CD4-positive, alpha-beta memory T cell (primary cell): ENCODE measurements at places on chromosomes 5 and 9. TPM values are rescaled to one million over a fixed set of nuclear protein-coding genes. Genes with fewer than 3 reads are reported as not detected.
A peak's percentile ranks its signal among the peaks of the same experiment; 100 is the strongest.

SLC4A9 gene
- polyA plus RNA-seq, result not detected

PLCXD3 gene
- polyA plus RNA-seq, result not detected

PRXL2C gene
- 10.7 TPM for polyA plus RNA-seq

- peaks cover 19% of the 10 kb centered on the region for H3K36me3 ChIP-seq
- no peaks in the 10 kb centered on the region for H3K27me3 ChIP-seq
- no peaks in the 10 kb centered on the region for H3K4me1 ChIP-seq
- H3K4me3 ChIP-seq, result no peak overlapping the region
- H3K27ac ChIP-seq, result no peak overlapping the region
- no peak for DNase-seq
Observed at GRCh38 chr9:100111235-100111634, 12.2 kb downstream of the INVS start.

DNA sequence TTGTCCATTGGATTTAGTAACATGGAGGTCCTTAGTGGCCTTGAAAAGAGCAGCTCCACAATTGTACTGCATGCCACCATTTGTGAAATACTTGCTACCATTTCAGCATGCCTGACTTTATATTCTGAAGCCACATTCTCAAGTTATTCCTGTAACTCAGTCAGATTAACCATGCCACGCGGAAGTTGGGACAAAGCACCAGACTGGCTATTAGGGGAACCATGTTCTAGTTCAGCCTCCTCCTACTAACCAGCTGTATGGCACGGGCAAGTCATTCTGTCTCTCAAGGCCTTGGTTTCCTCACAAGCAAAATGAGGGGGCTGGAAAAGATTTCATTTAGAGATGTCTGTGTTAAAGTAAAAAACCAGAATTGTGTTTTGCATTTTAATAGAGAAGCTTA is 418.0 kb downstream of the PLK2 start:
- H3K27me3 ChIP-seq, result no peaks in the 10 kb centered on the region
- no peaks in the 10 kb centered on the region for H3K4me1 ChIP-seq
- H3K4me3 ChIP-seq, result no peak overlapping the region
- no peak overlapping the region for H3K27ac ChIP-seq
- no peak for DNase-seq
- no peaks in the 10 kb centered on the region for H3K36me3 ChIP-seq

- no peaks in the 10 kb centered on the region for H3K27me3 ChIP-seq
- DNase-seq, result no peak
- no peaks in the 10 kb centered on the region for H3K36me3 ChIP-seq
- H3K27ac ChIP-seq, result no peak overlapping the region
- peaks cover 21% of the 10 kb centered on the region for H3K4me1 ChIP-seq
Observed at GRCh38 chr9:79813258-79813638, 241.5 kb downstream of the TLE4 start.

- peaks cover 11% of the 10 kb centered on the region for H3K36me3 ChIP-seq
- H3K4me3 ChIP-seq, result no peak overlapping the region
Observed at GRCh38 chr5:80442742-80443141, 34.9 kb downstream of the ZFYVE16 start.

SLC9A3 gene
- 2.8 TPM for polyA plus RNA-seq

DNA sequence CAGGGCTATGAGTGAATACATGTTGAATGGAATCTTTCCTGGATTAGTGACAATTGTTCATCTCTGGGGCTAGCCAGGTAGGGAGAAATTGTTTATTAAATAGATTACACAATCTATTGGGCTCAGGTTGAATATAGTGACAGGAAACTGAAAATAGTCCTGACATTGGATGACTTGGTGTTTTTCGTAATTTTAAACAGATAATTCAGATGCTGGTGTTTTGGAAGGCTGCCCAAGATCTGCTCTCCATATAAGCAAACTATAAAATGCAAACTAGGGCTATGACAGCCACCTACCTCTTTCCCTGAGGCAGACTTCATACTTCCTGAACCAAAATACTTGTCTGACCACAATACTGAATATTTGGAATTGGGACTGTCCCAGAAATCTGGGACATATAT is 99.1 kb downstream of the ENC1 start:
- H3K36me3 ChIP-seq, result no peaks in the 10 kb centered on the region
- H3K27me3 ChIP-seq, result no peaks in the 10 kb centered on the region
- no peak overlapping the region for H3K27ac ChIP-seq
- H3K4me1 ChIP-seq, result no peaks in the 10 kb centered on the region

- H3K27me3 ChIP-seq, result no peaks in the 10 kb centered on the region
- H3K36me3 ChIP-seq, result no peaks in the 10 kb centered on the region
- no peak for DNase-seq
- H3K4me3 ChIP-seq, result no peak overlapping the region
- no peak overlapping the region for H3K27ac ChIP-seq
Observed at GRCh38 chr9:81604306-81605169, 84.8 kb downstream of the TLE1 start.

SYK gene
- polyA plus RNA-seq, result 0.08 TPM

JAKMIP2 gene
- polyA plus RNA-seq, result 0.32 TPM

DNA sequence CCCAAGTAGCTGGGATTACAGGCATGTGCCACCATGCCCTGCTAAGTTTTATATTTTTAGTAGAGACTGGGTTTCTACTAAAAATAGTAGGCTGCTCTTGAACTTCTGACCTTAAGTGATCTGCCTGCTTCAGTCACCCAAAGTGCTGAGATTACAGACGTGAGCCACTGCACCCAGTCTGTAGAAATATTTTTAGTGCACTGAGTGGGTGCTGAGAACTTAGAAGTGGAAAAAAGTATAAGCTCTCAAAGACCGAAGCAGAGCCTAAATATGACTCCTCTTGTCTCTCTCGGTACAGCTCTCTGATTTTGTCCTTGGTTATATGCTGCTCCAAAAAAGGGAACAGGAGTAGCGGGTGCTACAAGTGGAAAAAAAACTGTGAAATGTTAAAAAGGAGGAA is 353.8 kb upstream of the IZUMO3 start:
- no peaks in the 10 kb centered on the region for H3K27me3 ChIP-seq
- no peaks in the 10 kb centered on the region for H3K4me1 ChIP-seq
- H3K27ac ChIP-seq, result no peak overlapping the region
- no peak overlapping the region for H3K4me3 ChIP-seq
- no peak for DNase-seq
- H3K36me3 ChIP-seq, result no peaks in the 10 kb centered on the region

JAK2 gene
- polyA plus RNA-seq, result 4.6 TPM

DNA sequence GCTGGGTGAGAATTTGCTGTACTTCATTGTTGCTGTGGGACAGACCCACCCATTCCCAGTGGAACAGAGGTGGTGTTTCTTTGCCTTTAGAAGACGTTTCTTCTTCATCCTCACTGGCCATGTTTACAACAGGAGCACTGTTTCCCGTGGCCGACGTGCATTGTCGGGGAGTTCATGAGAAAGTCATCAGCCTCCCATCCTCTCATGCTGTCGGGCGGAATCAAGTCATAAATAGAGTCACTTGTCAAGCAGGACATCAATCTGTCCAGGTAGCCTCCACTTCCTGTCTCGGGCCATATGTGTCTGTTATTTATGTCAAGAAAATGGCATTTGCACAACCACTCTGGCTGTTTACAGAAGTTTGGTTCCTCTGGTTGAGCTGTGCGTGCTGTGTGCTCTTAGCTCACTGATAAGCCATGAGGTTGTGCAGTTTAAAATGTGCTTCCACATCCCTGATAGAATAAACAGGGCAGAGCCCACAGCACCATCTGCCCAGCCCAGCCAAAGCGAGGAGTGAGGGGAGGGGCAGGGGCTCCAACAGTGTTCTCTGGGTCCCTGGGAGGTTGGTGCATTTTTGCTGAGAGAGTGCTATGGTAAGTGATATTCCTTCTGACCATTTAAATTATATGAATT is 401.9 kb upstream of the IRX2 start:
- no peaks in the 10 kb centered on the region for H3K27me3 ChIP-seq
- no peak overlapping the region for H3K4me3 ChIP-seq
- H3K27ac ChIP-seq, result no peak overlapping the region
- no peaks in the 10 kb centered on the region for H3K4me1 ChIP-seq
- no peaks in the 10 kb centered on the region for H3K36me3 ChIP-seq

ZNF169 gene
- polyA plus RNA-seq, result 4.2 TPM

- no peak overlapping the region for H3K27ac ChIP-seq
- no peaks in the 10 kb centered on the region for H3K27me3 ChIP-seq
- DNase-seq, result no peak
- H3K4me3 ChIP-seq, result no peak overlapping the region
- no peaks in the 10 kb centered on the region for H3K36me3 ChIP-seq
Observed at GRCh38 chr5:35136386-35136785, 88.6 kb upstream of the AGXT2 start.

GRCh38 chr9:127586537-127586936 is 25.5 kb upstream of the STXBP1 start:
- no peak overlapping the region for H3K4me3 ChIP-seq
- no peaks in the 10 kb centered on the region for H3K36me3 ChIP-seq
- no peaks in the 10 kb centered on the region for H3K4me1 ChIP-seq
- H3K27me3 ChIP-seq, result no peaks in the 10 kb centered on the region

GRCh38 chr9:127177665-127178265 is 55.3 kb upstream of the ANGPTL2 start:
- H3K4me3 ChIP-seq, result no peak overlapping the region
- no peaks in the 10 kb centered on the region for H3K36me3 ChIP-seq
- no peak for DNase-seq
- no peak overlapping the region for H3K27ac ChIP-seq
- no peaks in the 10 kb centered on the region for H3K4me1 ChIP-seq
- H3K27me3 ChIP-seq, result no peaks in the 10 kb centered on the region

- H3K27me3 ChIP-seq, result no peaks in the 10 kb centered on the region
- peak overlapping the region; percentile 85 for H3K4me3 ChIP-seq
- peak overlapping the region; percentile 100 for H3K27ac ChIP-seq
Observed at GRCh38 chr9:127905788-127906191, 6.4 kb upstream of the ST6GALNAC6 start.

DNA sequence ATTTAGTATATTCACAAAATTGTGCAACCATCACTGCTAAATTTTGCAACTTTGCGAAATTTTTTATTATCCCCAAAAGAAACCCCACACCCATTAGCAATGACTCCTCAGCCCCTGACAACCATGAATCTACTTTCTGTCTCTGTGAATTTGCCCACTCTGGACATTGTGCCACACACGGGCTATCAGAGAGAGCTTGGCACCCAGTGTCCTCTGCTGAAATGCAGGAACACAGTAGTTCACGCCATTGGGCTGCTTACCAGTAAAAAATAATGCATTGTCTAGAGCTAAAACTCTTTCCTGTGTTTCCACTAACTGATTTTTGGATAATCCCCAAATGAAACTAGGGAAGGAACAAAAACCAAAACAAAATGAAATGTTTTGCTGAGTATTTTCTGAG is 60.0 kb downstream of the HRH2 start:
- DNase-seq, result no peak
- no peaks in the 10 kb centered on the region for H3K27me3 ChIP-seq
- no peaks in the 10 kb centered on the region for H3K36me3 ChIP-seq
- H3K4me3 ChIP-seq, result no peak overlapping the region
- no peaks in the 10 kb centered on the region for H3K4me1 ChIP-seq

PCDHGB5 gene
- polyA plus RNA-seq, result 0.39 TPM

- peaks cover 7% of the 10 kb centered on the region for H3K4me1 ChIP-seq
- no peak overlapping the region for H3K4me3 ChIP-seq
- no peaks in the 10 kb centered on the region for H3K27me3 ChIP-seq
- H3K36me3 ChIP-seq, result no peaks in the 10 kb centered on the region
Observed at GRCh38 chr5:119412279-119413227, 39.7 kb upstream of the HSD17B4 start.

DNA sequence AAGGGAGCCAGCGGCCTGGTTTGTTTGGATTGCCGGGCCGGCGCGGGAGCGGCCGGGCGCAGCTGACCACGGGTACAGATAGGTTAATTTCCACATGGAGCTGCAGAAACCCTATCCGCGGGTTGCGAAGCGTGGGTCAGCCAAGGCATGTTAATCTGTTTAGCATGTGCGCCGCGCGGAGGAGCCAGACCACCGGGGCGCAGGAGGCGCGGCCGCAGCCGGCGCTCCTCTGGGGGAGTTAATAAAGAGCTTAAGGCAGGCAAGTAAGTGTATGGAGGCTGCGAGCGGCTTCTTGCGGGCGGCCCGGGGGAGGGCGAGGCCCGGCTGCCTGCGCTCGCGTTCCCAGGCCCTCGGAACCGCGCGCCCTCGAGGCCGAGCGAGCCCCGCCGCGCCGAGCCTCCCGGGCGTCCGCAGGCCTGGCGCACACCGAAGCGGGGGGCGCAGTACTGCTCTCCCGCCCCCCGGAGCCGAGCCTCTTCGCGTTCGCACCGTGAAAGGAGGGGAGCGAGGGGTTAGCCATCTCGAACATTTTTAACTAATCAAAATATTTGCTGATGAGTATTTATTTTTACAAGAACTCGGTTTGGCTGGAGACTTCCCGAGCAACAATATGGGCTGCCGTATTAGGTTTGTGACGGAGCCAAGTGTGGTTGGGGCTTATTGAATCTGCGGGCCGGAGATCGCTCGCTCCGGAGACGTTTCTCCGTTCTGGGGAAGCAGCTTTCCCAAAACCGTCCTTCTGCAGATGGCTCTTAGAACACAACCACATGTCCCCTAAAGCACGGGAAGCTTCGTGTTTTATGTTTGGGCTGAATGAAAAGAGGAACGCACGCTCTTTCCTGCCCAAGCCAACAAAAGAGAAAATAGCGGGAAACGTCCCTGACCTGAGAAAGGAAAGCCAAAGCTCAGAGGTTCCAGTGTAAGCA is 28.8 kb downstream of the FOXD1 start:
- no peak overlapping the region for H3K27ac ChIP-seq
- peaks cover 61% of the 10 kb centered on the region for H3K27me3 ChIP-seq
- H3K4me3 ChIP-seq, result no peak overlapping the region

DNA sequence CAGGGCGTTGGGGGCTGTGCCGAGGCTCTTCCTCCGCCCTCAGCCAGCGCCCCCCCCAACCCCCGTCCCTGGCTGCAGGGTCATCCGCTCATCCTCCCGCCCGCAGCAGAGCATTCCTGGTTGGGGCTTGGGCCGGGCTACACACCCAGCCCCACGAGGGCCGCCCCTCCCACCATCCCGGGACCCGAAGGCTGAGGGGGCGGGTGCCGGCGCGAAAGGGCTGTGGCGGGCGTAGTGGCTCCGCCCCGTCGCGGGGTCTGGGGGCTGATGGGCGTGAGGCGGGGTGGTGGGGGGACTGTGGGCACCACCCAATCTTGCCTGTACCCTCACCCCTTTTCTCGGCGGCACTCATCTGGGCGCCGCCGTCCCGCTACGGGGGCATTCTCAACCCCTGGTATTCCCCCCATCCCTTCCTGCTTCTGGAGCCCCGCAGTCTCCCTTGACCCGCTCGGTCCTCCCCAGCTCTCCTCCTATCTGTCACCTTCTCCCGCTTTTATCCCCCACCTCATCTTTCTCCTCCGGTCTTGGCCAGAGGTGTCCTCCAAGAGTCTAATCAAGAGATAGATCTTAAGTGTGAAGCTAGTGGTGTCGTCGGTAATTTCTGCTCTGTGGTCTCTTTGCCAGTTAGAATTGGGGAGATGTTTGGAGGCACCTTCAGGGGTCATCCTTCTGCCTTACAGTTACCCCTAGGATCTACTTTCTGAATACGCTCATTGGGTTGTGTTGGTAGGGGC is 1.6 kb downstream of the FER start:
- peaks cover 19% of the 10 kb centered on the region for H3K4me1 ChIP-seq
- DNase-seq, result no peak
- H3K27ac ChIP-seq, result peak overlapping the region; percentile 86
- peak overlapping the region; percentile 20 for H3K4me3 ChIP-seq

CKS2 gene
- 35.4 TPM for polyA plus RNA-seq

- DNase-seq, result no peak
- H3K4me3 ChIP-seq, result no peak overlapping the region
- H3K27ac ChIP-seq, result no peak overlapping the region
- peaks cover 20% of the 10 kb centered on the region for H3K27me3 ChIP-seq
Observed at GRCh38 chr9:124038239-124038638, 26.7 kb downstream of the LHX2 start.

TEX10 gene
- polyA plus RNA-seq, result 15.9 TPM

ADAMTS16 gene
- polyA plus RNA-seq, result not detected

PRR16 gene
- not detected for polyA plus RNA-seq

SLC31A1 gene
- 2.3 TPM for polyA plus RNA-seq

GRCh38 chr5:4984461-4984860 is 155.7 kb upstream of the ADAMTS16 start:
- DNase-seq, result no peak
- no peaks in the 10 kb centered on the region for H3K4me1 ChIP-seq
- no peak overlapping the region for H3K4me3 ChIP-seq
- no peaks in the 10 kb centered on the region for H3K27me3 ChIP-seq
